Left ventricle myocardium inferior (tissue), 1 donor: ENCODE measurements at places on chromosomes 7 and 10. TPM values are rescaled to one million over a fixed set of nuclear protein-coding genes. Genes with fewer than 3 reads are reported as not detected.

Gene RPEL1
- not detected for total RNA-seq

GRCh38 chr10:48778193-48778857, 93.7 kb downstream of the WDFY4 start:
- DNase-seq = no peak

GRCh38 chr7:126843336-126843735, 409.4 kb downstream of the GRM8 start:
- no peak for DNase-seq

- DNase-seq = no peak
Measured at GRCh38 chr10:121340271-121340831, 257.9 kb downstream of the FGFR2 start.
